SJCRH30 (cell line): ENCODE measurements at places on chromosomes 1 and 21. TPM values are rescaled to one million over a fixed set of nuclear protein-coding genes. Genes with fewer than 3 reads are reported as not detected.

DNA sequence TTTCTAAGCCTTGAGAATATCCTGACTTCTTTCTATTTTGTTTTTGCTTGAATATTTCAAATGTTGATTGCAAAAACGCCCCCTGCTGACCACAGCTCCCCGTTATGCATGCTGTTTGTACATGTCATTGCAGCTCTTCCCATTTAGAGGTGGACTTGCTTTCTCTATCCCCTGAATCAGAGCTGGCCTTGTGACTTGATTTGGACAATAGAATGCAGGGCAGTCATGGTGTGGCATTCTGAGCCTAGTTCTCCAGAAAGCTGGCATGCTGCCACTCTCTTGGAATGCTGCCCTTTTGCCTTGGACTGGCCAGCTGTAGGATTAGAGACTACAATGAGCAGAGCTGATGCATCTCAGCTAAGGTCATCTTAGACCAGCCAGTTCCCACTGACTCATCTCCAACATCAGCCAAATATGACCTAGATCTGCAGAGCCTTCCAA is 1561.5 kb downstream of the MRPL39 start:
- no peaks in the 10 kb centered on the region for H3K27me3 ChIP-seq
- H3K4me3 ChIP-seq: no peak overlapping the region
- H3K4me1 ChIP-seq: peaks cover 5% of the 10 kb centered on the region

DNA sequence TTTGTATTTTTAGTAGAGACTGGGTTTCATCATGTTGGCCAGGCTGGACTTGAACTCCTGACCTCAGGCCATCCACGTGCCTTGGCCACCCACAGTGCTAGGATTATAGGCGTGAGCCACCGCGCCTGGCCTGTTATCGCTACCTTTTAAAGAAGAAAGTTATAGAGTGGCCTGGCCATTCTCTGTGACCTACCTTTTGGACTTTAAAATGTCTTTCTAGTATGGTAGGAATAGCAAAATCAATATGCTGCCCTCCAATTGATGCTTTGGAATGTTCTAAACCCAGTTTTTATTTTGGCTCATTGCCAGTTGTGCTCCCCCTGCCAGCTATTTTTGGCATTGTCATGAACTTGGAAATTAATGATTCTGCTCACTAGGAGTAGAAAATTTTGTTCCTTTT is 19.9 kb downstream of the HIPK1 start:
- no peaks in the 10 kb centered on the region for H3K27me3 ChIP-seq
- H3K4me1 ChIP-seq: no peaks in the 10 kb centered on the region
- peaks cover 25% of the 10 kb centered on the region for H3K36me3 ChIP-seq
- no peak overlapping the region for H3K4me3 ChIP-seq

Gene KRTAP6-1
- not detected in 2 replicates for total RNA-seq

DNA sequence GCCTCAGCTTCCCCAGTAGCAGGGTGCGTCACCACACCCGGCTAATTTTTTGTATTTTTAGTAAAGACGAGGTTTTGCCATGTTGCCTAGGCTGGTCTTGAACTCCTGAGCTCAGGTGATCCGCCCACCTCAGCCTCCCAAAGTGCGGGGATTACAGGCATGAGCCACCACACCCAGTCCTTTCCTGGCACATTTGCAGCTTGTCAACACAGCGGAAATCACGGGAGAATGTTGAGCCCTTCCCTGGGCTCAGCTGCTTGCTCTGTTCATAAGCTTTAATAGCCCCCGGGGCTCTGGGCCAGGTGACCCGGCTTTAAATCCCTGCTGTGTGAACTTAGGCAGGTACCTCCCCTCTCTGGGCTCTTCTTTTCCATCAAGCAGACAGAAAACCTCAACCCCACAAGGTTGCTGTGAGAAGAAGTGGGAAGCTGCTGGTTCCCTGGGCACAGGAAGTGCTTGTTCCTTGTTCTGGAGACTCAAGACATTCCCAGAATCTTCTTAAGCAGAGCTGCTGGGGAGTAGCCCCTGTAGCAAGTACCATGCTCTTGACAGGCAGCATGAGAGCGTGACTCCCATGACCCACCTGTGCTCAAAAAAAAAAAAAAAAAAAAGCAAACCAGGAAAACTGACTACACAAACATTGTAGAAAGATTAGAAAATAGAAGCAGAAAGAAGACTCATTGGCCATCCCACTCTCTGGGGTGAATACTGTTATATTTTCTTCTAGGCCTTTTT is 14.5 kb upstream of the SELENON start:
- H3K27ac ChIP-seq: no peak overlapping the region
- no peak overlapping the region for H3K4me3 ChIP-seq
- DNase-seq: no peak

GRCh38 chr1:37147906-37148305 is 113.6 kb upstream of the GRIK3 start:
- no peaks in the 10 kb centered on the region for H3K4me1 ChIP-seq
- H3K27ac ChIP-seq: no peak overlapping the region
- DNase-seq: no peak
- no peak overlapping the region for H3K4me3 ChIP-seq

- no peaks in the 10 kb centered on the region for H3K4me1 ChIP-seq
- DNase-seq: no peak
- no peaks in the 10 kb centered on the region for H3K27me3 ChIP-seq
- peak overlapping the region; percentile 23; the same call in 1 of the 2 replicates for H3K27ac ChIP-seq
- H3K36me3 ChIP-seq: peaks cover 91% of the 10 kb centered on the region
Measured at GRCh38 chr1:55081188-55081904, 42.0 kb downstream of the PCSK9 start.

- no peak overlapping the region for H3K27ac ChIP-seq
- no peak overlapping the region for H3K4me3 ChIP-seq
- H3K4me1 ChIP-seq: peaks cover 13% of the 10 kb centered on the region
- H3K27me3 ChIP-seq: no peaks in the 10 kb centered on the region
- peaks cover 10% of the 10 kb centered on the region for H3K36me3 ChIP-seq
Measured at GRCh38 chr1:11051781-11052511, 4.9 kb upstream of the MASP2 start.

GRCh38 chr1:192232817-192233417 is 74.7 kb downstream of the RGS18 start:
- no peak for DNase-seq
- H3K27me3 ChIP-seq: no peaks in the 10 kb centered on the region
- no peaks in the 10 kb centered on the region for H3K36me3 ChIP-seq
- H3K4me1 ChIP-seq: no peaks in the 10 kb centered on the region
- H3K4me3 ChIP-seq: no peak overlapping the region

Gene RGS4
- total RNA-seq: 0.05 and 0.12 TPM in 2 replicates

GRCh38 chr1:186828611-186829454 is at the start of gene PLA2G4A:
Gene PLA2G4A (plus strand): TSS chr1:186828949. CDS start chr1:186854355, 25,406 bp downstream.
- H3K36me3 ChIP-seq: no peaks in the 10 kb centered on the region
- H3K4me3 ChIP-seq: peak within 1 kb of the TSS; percentile 35
- no peaks in the 10 kb centered on the region for H3K27me3 ChIP-seq
- no peak within 1 kb of the TSS for H3K27ac ChIP-seq
- peak; percentile 23 for DNase-seq

Gene KANK4
- 57.9 and 59.7 TPM in 2 replicates for total RNA-seq

GRCh38 chr1:93979040-93979717 is 69.9 kb upstream of the GCLM start:
- no peaks in the 10 kb centered on the region for H3K36me3 ChIP-seq
- no peak overlapping the region for H3K4me3 ChIP-seq
- no peaks in the 10 kb centered on the region for H3K4me1 ChIP-seq
- no peak for DNase-seq
- H3K27me3 ChIP-seq: no peaks in the 10 kb centered on the region

DNA sequence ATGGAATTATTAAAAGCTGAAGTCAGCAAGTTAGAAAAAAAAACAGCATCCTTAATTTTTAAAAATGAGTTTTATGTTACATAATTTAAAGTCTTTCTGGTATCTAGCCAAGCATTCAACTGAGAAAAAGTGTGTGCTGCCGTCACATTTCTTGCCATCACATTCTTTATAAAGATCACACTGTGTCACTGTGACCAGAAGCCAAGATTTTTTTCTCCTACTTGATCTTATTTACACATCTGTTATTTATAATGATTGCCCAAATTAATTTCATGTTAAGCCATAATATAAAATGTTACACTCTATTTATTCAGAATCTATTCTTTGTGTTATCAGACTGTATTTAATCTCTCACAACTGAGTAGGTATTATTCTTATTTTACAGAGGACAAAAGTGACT is 1603.7 kb downstream of the PLA2G4A start:
- no peak overlapping the region for H3K27ac ChIP-seq
- H3K27me3 ChIP-seq: no peaks in the 10 kb centered on the region
- H3K4me1 ChIP-seq: no peaks in the 10 kb centered on the region
- no peak for DNase-seq
- no peaks in the 10 kb centered on the region for H3K36me3 ChIP-seq

DNA sequence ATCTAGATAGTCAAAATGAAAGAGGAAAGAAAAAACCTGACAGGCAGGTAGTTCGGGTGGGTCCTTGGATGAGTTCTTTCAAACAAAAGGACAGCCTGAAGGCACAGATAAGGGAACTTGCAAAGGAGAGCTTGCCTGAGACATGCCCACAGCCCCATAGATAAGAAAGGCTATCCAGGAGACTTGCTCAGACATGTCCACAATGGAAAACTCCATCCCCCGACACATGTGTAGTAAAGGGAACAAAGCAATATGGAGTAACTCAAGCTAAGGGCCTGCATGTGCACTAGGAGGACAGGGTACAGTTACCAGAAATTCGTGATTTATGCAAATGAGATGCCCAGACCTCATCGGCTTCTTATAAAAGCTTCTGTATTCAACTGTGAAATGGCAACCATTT is 281.5 kb downstream of the NEGR1 start:
- no peak overlapping the region for H3K27ac ChIP-seq
- H3K27me3 ChIP-seq: no peaks in the 10 kb centered on the region
- H3K36me3 ChIP-seq: no peaks in the 10 kb centered on the region
- peaks cover 8% of the 10 kb centered on the region for H3K4me1 ChIP-seq

Gene SLC9C2
- total RNA-seq: not detected in 2 replicates

- no peak overlapping the region for H3K4me3 ChIP-seq
- H3K36me3 ChIP-seq: no peaks in the 10 kb centered on the region
Measured at GRCh38 chr1:240946926-240947325, 335.0 kb upstream of the GREM2 start.

DNA sequence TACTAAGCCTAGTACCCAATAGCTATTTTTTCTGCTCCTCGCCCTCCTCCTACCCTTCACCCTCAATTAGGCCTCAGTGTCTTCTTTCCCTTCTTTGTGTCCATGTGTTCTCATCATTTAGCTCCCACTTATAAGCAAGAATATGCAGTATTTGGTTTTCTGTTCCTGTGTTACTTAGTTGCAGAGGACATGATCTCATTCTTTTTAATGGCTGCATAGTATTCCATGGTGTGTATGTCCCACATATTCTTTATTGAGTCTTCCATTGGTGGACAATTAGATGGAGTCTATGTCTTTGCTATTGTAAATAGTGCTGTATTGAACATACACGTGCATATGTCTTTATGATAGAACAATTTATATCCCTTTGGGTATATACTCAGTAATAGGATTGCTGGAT is 106.9 kb upstream of the NR5A2 start:
- H3K27me3 ChIP-seq: no peaks in the 10 kb centered on the region
- no peaks in the 10 kb centered on the region for H3K4me1 ChIP-seq
- no peaks in the 10 kb centered on the region for H3K36me3 ChIP-seq
- no peak for DNase-seq
- no peak overlapping the region for H3K4me3 ChIP-seq

Gene GPX7
- 10.6 and 13.4 TPM in 2 replicates for total RNA-seq

DNA sequence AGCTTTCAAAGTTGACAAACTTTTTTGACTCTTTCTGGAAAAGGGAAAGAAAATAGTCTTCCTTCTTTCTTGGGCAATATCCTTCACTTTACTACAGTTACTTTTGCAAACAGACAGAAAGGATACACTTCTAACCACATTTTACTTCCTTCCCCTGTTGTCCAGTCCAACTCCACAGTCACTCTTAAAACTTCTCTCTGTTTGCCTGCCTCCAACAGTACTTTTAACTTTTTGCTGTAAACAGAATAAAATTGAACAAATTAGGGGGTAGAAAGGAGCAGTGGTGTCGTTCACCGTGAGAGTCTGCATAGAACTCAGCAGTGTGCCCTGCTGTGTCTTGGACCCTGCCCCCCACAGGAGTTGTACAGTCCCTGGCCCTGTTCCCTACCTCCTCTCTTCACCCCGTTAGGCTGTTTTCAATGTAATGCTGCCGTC is 160.8 kb upstream of the SGIP1 start:
- no peak overlapping the region for H3K4me3 ChIP-seq
- H3K4me1 ChIP-seq: no peaks in the 10 kb centered on the region
- DNase-seq: no peak
- no peak overlapping the region for H3K27ac ChIP-seq
- H3K36me3 ChIP-seq: no peaks in the 10 kb centered on the region
- H3K27me3 ChIP-seq: no peaks in the 10 kb centered on the region

Gene TMIGD3
- total RNA-seq: not detected in 2 replicates

GRCh38 chr1:203592730-203593129 is 33.9 kb upstream of the ATP2B4 start:
- no peaks in the 10 kb centered on the region for H3K27me3 ChIP-seq
- no peak overlapping the region for H3K4me3 ChIP-seq
- H3K36me3 ChIP-seq: no peaks in the 10 kb centered on the region
- no peak for DNase-seq
- no peak overlapping the region for H3K27ac ChIP-seq
